ENCODE measurements at places on chromosomes 11 and 22.

- DNase-seq = peak; percentile 79
Measured at GRCh38 chr22:42177891-42178336, 47.3 kb upstream of the CYP2D6 start.

- DNase-seq = no peak
Measured at GRCh38 chr11:74678591-74679512, 52.4 kb downstream of the CHRDL2 start.

- DNase-seq = no peak
Measured at GRCh38 chr22:37184816-37185541, 3.1 kb downstream of the C1QTNF6 start.

- no peak for DNase-seq
Measured at GRCh38 chr11:107961480-107961879, 33.2 kb downstream of the RAB39A start.

DNA sequence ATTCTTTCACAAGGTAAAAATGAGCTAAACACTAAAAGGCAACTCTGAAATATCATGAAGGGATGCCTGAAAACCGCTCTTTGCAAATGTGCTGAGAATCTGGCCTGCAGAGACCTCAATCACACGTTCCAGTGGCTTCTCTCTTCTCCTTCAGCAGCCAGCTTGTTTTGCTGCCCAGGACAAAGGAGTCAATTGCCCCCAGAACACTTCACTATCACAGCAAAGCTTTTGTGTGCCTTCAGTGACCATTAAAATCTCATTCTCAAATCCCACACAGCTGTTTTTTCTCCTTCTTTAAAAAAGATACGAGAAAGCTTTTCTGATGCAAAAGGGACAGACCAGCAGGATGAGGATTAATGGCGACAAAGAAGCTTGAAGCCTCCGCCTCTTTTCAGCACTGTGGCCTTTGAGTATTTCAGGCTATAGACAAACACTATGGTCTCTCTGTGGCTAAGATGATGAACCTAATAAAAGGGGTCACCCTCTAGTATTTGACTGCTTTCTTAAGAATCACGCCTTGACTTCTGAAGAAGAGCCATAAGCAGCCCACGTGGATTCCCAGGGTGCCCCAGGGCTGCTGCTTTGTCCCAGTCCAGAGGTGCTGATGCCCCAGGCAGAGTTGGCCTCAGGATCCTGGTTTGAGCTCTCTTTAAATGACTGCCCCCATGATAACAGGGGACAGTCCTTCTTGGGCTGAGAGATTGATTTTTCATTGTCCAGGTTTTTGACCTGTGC lies 33.4 kb upstream of the NRIP3 start:
- no peak for DNase-seq

DNA sequence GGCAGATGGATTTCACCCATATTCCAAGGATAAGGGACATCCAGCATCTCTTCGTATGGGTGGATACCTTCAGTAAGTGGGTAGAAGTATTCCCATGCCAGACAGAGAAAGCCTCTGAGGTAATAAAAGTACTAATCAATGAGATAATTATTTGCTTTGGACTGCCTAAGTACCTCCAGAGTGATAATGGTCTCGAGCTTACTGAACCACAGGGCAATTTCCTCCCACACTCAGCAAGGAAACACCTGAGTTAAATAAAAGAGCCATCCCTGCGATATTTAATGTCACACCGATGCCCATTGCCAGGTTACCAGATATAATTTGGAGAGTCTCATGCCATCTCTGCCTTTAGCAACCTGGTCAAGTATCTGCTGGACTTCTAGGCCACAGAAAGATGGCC lies 70.6 kb upstream of the MPEG1 start:
- no peak for DNase-seq

GRCh38 chr22:47160781-47161520 lies 398.5 kb downstream of the TBC1D22A start:
- no peak for DNase-seq
